ENCODE measurements at places on chromosomes 5 and 9.

GRCh38 chr5:80591352-80591751, 21.3 kb upstream of the ANKRD34B start:
- no peak for DNase-seq

- DNase-seq: no peak
Observed at GRCh38 chr5:41201082-41201772, 12.1 kb downstream of the C6 start.

- DNase-seq: no peak
Observed at GRCh38 chr9:83509402-83509801, 28.8 kb downstream of the FRMD3 start.

DNA sequence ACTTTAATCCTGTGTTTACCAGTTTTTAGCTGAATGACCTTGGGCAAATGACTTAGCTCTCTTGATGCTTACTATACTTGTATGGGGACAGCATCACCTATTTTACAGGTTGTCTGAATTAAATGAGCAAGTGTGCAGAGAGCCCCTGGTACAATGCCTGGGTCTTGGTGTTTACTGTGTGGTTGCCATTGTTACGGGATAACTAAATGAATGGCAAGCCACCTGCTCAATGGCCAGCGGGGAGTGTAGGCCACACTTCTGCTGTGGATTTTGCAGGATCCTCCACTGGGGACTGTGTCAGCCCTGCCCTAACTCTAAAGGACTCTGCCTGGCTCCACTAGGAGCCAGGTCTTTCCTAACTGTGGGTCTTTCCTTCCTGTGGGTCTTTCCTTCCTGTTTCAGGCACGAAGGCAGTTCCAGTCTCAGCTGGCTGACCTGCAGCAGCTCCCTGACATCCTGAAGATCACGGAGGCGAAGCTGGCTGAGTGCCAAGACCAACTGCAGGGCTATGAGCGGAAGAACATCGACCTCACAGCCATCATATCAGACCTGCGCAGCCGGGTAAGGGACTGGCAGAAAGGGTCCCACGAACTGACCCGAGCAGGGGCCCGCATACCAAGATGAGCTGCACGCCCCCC, 10.3 kb upstream of the GLE1 start:
- DNase-seq: no peak

DNA sequence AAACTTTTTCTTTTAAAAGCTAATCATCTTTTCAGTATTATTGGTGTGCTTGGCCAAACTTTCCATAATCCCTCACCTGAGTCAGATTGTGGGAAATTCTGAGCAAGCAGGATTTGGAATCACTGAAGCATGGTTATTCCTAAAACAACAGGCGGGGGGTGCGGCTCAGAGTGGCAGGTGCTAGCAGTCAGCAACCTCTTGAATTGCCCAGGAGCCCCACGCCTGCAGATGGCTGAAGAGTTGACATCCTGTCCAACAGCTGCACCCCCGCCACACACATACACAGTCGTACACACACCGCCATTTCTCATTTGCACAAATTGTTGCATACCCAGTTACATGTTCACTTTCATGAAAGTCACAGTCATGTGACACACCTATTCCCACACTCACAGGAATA, 96.6 kb downstream of the LHX2 start:
- no peak for DNase-seq

- DNase-seq: no peak
Observed at GRCh38 chr5:89849830-89850512, 559.6 kb downstream of the CETN3 start.

DNA sequence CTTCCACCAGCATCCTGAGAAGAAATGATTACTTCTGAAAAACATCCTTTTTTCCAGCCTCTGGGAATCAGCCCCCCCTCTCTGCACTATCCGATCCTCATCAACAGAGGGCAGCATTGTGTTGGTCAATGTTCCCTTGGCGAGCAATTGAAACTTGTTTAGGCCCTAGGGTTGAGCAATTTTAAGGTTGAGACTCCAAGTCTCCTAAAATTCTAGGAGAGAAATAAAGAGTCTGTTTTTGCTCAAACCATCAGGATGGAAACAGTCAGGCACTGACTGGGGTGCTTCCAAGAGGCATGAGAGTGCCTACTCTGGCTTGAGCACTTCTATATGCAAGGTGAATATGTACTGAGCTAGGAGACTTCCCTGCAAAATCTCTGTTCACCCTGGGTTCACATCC, 12.4 kb upstream of the CYFIP2 start:
- no peak for DNase-seq

- no peak for DNase-seq
Observed at GRCh38 chr5:150064681-150065220, 21.6 kb downstream of the CSF1R start.

DNA sequence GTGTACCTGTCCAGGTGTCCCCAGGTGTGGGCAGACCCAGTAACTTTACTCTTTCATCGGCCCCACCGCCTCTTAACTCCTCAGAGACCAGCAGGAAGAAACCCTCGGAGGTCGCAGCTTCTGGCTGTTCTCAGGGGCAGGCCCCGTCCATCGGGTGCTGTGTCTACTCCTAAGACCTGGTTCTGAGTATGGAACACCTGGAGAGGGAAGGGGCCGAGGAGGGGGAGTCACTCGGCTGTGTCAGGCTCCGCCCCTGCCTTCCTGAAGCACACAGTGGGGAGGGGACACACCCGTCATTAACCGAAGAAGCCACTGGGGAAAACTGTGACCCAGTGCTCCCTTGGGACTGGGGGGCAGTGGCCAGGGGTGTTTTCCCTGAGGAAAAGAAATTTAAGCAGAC, 22.3 kb downstream of the NTNG2 start:
- DNase-seq: no peak

- DNase-seq: no peak
Observed at GRCh38 chr9:935348-935965, 41.0 kb upstream of the DMRT3 start.

- DNase-seq: no peak
Observed at GRCh38 chr9:3526997-3527940, 1.5 kb upstream of the RFX3 start.

DNA sequence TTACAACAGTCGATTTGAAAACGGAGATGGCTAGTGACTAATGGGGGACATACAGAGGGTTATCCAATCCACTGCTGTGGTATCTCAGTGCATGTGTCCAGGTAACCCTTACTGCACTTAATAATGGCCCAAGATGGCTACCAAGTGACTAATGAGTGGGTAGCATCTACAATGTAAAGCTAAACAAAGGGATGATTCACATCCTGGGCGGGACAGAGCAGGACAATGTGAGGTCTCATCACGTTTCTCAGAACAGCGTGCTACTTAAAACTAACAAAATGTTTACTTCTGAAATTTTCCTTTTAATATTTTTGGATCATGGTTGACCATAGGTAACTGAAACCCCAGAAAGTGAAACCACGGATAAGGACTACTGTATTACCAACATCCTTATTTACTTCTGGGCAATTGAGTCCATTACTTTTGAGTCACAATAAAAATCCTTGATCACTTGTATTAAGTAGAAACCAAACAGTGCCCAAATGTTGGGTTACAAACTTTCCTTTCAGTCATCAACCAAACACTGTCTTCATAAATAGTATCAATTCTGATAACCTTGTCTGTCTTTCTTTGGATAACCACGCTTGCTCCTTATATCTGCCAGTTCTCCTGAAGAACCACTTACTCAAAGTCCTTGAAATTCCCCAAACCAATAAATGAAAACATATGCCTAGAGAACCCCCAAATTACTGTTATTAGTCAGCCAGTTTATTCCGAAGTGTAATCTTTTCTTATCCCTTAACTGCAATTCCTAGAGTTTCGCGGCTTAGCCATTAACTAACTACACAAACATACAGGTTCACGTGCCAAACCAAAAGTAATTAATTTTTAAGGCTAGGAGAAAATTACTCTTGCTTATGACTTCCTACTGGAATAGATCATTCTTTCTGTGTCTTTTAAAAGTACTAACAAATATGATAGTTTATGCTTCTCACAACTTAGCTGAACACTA, 59.7 kb downstream of the ELL2 start:
- DNase-seq: no peak

- no peak for DNase-seq
Observed at GRCh38 chr9:129987941-129988340, 55.0 kb downstream of the FNBP1 start.

GRCh38 chr9:112620388-112620787, 97.5 kb downstream of the INIP start:
- DNase-seq: no peak

- DNase-seq: no peak
Observed at GRCh38 chr9:129932303-129933151, 97.3 kb downstream of the USP20 start.

GRCh38 chr9:2800394-2801179, 43.3 kb downstream of the PUM3 start:
- DNase-seq: no peak
